ENCODE measurements at places on chromosomes 3 and 15.

DNA sequence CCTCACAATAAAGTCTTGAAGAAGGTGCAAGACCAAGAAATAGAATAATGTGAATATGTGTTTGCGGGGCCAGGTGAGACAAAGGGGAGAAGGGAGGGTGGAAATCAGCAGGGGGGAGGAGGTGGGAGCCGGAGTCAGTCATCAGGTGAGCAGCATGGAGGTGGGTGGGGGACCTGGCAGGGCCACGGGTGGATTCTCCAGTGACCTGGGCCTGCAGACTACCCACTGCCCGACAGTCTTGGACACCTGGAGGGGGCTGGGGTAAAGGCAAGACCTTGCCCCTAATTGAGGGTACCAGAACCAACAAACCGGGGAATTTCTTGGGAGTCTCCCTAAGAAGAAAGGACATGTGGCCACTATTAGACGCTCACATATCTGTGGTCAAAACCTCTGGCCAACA, 95.8 kb downstream of the CHSY1 start:
- DNase-seq: no peak

DNA sequence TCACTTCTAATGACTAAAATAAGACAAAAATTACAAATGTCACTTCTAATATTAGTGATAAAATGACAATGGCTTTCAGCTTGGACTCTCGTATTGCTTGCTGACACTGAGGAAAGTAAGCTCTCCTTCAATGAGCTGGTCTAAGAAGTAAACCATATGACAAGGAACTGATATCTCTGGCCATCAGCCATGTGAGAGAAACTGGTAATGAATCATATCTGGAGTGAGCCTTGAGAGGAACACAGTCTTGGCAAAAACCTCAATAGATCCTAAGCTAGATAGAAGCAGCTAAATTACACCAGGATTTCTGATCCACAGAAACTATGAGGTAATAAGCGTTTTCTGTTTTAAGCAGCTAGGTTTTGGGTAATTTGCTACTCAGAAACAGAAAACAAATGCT, 1575.1 kb downstream of the OTOL1 start:
- DNase-seq: no peak

GRCh38 chr3:79517766-79518413, 249.9 kb downstream of the ROBO1 start:
- no peak for DNase-seq

DNA sequence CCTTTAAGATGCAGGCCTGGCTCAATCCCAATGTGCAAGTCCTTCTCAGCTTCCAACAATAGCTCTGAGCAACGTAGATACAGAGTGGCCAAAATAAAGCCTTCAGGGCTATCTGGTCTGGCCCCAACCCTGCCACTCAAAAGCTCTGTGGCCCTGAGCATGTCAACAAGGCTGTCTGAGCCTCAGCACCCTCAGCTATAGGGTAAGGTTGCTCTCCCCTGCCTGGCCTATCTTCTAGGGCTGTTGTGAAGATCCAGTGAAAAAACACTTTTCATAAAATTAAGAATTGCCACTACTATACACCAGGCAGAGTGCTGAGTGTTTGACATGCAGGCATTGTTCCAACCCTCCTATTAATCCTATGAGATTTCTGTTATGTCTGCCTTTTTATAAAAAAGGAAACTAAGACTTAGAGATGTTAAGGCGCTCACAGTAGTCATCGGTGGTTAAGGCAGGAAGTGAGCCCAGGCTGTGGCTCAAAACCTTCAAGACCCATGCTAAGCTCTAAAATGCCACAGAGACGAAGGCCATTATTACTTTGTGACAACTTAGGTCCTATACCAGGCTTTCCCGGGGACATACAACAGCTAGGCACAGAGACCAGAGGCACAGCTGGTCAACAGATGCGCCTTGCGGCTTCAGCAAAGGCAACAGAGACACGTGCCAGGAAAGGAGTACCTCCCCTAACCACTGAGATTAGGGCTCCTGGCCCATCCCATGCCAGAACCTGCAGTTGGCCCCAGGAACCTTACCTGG, 5.1 kb downstream of the POLG start:
- DNase-seq: no peak

DNA sequence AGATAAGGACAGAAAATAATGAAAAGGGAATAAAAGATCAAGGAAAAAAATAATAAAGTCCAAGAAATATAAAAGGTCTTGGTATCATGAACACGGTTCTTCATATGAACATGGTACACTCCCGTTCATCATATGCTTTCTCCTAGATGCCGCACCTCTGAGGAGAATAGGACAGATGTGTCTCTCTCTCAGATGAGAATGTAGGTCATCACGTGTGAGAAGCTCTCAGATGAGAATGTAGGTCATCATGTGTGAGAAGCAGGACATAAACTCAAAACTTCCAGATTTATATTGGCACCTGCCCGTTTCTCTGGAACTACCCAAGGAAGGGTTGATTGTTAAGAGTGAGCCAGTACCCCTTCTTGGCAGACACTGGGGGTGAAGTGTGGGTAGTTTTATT, 29.9 kb upstream of the IQCF6 start:
- no peak for DNase-seq

DNA sequence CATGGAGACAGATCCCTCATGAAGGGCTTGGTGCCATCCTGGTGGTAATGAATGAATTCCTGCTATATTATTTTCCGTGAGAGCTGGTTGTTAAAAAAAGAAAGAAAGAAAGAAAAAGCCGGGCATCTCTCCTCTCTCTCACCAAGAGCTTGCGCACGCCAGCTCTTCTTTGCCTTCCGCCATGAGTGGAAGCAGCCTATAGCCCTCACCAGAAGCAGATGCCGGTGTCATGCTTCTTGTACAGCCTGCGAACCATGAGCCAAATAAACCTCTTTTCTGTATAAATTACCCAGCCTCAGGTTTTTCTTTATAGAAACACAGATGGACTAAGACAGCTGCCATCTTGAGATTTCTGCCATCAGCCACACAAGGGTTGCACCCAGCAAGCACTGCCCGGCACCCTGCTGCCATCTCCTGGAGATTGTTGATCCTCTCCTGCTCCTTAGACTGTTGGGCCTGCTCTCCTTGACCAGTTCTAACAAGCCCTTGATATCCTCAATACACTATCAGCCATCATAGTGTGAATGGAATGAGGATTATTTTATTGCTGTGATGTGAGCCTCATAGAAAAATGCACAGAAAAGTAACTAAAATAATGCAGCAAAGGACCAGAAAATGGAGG, 3.5 kb upstream of the AHSG start:
- DNase-seq: no peak

- no peak for DNase-seq
Measured at GRCh38 chr3:49434731-49435130, 5.6 kb upstream of the NICN1 start.

- no peak for DNase-seq
Measured at GRCh38 chr3:141384157-141384556, 15.9 kb downstream of the ZBTB38 start.

- DNase-seq: no peak
Measured at GRCh38 chr15:100947760-100948429, 28.7 kb downstream of the LRRK1 start.

DNA sequence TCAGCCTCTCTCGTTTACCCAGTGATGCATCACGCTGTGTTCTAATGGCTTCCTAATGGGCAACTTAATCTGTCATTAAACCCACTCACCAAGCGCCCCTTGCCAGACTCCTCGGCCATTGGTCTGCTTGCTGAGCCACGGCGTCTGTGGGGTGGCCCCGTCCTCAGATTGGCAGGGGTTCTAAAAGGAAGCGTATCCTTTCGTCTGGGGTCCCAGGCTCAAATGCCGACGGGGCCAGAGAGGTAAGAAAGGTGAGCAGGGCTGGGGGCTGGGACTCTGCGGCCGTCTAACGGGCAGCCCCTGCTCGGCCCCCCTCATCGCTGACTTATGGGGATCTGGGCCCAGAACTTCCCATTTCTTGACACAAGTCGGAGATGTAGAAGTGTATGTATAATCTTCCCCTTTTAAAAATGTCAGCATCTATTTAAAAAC, 315.1 kb upstream of the PROK2 start:
- DNase-seq: no peak

DNA sequence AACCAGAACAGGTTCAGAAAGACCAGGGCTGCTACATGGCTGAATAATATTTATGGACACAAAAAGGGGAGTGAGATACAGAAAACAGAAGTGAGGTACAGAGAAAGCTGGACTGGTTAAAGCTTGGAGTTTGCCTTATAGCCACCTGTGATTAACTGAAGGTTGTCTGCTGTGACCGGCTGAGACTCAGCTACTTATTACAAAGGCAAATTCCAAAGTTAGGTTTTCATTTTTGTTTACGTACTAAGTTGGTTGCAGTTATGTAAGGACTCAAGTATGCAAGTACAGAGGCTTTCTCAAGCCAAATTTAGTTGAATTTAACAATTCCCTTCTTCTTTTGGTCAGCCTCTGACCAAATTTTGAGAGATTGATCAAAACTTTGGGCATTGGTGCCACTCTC, 264.6 kb downstream of the THSD4 start:
- DNase-seq: no peak

DNA sequence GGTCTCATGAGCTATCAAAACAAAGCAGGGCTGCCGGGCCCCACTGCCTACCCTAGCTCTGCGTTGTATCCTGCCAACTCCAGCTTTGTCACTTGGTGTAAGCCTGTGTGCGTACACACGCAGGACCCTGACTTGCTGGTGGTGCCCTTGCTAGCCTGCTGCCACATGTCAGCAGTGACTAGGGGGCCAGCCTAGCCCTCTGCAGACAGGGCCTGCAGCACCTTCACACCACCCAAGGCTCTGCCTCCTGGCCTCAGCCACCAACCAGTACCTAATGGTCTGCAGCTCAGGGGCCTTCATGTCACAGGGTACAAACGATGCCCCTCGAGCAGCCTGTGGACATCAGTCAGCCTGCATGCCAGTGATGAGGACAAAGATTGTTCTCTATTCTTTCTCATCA, 30.1 kb upstream of the DUSP7 start:
- no peak for DNase-seq

DNA sequence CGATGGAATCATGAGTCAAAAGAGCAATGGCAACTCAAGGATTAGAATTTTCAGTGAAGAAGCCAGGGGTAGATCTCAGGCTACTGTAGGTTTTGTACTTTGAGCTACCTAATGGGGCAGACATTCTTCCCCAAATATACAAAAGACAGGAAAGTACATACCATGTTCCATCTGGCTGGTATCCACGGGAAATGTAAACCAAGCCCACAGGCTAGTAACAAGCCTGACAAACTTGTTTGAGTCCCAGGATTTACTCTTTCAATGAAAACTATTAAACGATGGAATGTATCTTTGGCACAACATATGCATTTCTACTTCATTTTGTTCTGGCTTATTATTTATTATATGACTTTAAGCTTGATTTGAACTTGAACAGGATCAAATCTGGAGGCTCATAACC, 44.2 kb upstream of the GOLIM4 start:
- no peak for DNase-seq

GRCh38 chr3:116870379-116870778, 160.8 kb downstream of the TUSC7 start:
- no peak for DNase-seq

- no peak for DNase-seq
Measured at GRCh38 chr3:129040579-129041300, 19.8 kb upstream of the GP9 start.

- DNase-seq: no peak
Measured at GRCh38 chr15:53414167-53414566, 345.3 kb downstream of the WDR72 start.

GRCh38 chr3:23806534-23807423, 1.0 kb downstream of the UBE2E1 start:
- no peak for DNase-seq

- no peak for DNase-seq
Measured at GRCh38 chr3:176566757-176567156, 630.5 kb downstream of the TBL1XR1 start.

GRCh38 chr3:125055331-125055912, 375 bp downstream of the HEG1 start:
- DNase-seq: no peak

DNA sequence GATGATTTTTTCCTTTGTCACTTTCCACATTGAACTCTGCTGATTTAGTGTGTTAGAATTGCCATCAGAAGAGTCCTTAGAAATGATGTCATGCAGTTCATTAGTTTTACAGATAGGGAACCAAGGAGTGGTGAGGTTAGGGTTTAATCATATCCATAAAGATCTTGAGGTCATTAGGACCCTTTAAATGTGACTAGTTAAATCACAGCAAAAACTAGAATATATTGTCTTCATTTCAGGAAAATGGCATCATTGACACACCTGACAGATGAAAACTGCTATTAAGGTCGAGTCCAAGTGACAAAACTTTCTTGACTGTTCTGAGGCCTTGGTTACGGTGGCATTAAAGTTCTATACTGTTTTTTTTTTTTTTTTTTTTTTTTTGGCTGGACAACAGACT, 50.5 kb downstream of the MBNL1 start:
- no peak for DNase-seq

DNA sequence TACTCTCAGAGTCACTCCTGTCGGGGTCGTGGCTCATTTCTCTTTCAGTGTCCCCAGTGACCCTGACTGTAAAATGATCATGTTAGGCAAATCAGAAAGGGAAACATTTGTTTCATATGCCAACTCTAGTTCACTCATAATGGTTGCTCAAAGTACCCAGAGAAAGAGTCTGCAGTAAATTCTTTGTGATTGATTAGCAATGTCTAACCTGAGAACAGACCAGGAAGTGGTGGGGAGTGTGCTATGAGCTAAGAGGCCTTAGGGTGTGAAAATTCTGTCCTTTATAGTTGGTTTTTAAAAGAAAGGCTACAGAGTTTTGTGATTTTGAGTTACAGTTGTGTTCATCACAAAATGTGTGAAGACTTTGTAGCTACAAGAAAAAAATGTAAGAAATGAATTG, 108.9 kb downstream of the EDEM1 start:
- DNase-seq: no peak

GRCh38 chr15:43107751-43108150, 1.9 kb upstream of the UBR1 start:
- no peak for DNase-seq

GRCh38 chr15:68052431-68052830, 1.7 kb upstream of the PIAS1 start:
- no peak for DNase-seq

GRCh38 chr15:25188051-25188450, 233.3 kb downstream of the SNRPN start:
- DNase-seq: no peak

- DNase-seq: no peak
Measured at GRCh38 chr3:42440924-42441323, 30.5 kb upstream of the LYZL4 start.

- DNase-seq: no peak
Measured at GRCh38 chr3:115624901-115625300, 1.6 kb downstream of the GAP43 start.

DNA sequence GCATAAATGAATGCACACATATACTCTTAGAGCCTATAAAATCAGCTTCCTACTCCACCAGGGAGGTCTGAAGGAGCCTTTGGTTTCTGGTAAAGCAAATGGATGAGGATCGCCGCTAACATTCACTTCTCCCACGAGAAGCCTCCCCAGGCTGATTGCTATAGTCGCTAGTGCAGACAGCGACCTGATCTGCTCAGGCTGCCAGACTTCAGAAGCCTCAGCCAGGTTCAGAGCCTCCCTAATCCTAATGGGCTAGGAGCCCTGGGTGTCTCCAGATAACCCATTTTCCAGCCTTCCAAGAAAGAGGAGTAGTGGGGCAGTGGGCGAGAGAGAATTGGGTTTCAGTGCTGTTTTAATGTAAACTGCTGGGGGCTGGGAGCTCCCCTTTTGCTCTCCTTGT, 35.4 kb downstream of the TPM1 start:
- no peak for DNase-seq

- DNase-seq: no peak
Measured at GRCh38 chr3:77053795-77054194, 13.9 kb downstream of the ROBO2 start.

All from cortex of kidney (tissue), 1 donor.